ENCODE measurements at places on chromosomes 7 and 10.

GRCh38 chr7:87944547-87944946 is 10.5 kb downstream of the ADAM22 start:
- DNase-seq = no peak

DNA sequence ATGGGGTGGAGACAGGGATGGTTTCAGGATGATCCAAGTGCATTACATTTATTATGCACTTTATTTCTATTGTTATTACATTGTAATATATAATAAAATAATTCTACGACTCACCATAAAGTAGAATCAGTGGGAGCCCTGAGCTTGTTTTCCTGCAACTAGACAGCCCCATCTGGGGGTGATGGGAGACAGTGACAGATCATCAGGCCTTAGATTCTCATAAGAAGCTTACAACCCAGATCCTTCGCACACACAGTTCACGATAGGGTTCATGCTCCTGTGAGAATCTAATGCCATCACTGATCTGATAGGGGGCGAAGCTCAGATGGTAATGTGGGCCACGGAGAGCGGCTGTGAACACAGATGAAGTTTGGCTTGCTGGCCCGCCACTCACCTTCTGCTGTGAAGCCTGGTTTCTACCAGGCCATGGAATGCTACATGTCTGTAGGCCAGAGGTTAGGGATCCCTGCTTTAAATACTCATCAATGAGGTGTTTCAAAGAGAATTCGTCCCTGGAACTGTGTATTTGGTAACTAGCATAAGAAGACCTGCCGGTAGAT is 21.2 kb upstream of the PRKCQ start:
- no peak for DNase-seq

DNA sequence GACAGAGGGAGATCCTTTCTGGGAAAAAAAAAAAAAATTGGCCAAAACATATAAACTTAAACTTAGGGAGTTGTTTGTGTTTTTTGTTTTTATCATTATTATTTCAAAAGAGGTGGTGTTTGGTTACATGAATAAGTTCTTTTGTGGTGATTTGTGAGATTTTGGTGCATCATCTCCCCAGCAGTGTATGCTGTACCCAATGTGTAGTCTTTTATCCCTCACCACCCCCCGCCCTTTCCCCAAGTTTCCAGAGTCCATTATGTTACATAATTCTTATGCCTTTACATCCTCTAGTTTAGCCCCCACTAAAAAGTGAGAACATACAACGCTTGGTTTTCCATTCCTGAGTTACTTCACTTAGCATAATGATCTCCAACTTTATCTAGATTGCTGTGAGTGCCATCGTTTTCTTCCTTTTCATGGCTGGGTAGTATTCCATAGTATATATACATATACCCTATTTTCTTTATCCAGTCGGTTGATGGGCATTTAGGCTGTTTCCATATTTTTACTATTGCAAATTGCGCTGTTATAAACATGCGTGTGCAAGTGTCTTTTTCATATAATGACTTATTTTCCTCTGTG is 148.1 kb upstream of the ZNF92 start:
- no peak for DNase-seq

GRCh38 chr10:93591065-93591808 is 9.8 kb downstream of the RBP4 start:
- no peak for DNase-seq

DNA sequence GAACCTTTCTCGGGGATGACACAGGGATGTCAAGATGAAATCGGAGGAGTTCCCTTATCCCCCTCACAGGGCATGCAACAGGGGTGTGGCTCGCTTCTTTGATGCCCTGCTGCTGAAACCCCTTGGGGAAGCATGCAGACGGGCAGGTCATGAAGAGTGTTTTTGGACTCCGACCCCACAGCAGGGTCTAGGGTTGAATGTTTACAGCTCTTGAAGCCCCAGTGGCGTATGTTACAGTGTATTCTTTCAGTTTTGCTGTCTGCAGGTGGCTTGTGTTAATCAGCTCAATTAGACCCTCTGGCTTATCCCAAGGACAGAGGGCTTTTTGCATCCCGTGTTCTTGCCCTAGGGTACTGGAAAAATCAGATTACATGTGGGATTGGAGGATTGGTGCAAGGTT is 446.5 kb downstream of the LRMDA start:
- no peak for DNase-seq

- no peak for DNase-seq
These were observed 62.7 kb upstream of the VIPR2 start for GRCh38 chr7:159207393-159207792.

DNA sequence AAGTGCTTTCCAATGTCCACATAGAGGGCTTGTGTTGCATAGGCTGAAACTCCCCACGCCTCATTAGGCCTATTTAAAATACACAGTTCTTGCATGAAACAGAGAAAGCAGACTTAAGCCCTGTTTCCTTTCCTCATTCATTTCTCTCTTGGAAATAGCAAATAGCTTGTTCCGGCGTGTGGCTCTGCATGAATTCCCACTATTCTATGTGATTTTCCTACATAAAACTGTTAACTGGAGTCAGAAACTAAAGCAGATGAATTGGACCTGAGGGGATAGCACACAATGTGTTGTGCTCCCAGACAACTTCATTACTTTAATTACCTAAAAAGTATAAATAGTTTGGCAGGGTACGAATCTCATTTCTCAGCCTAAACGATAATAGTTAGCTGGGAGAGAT is 981.5 kb downstream of the SORCS1 start:
- DNase-seq = no peak

DNA sequence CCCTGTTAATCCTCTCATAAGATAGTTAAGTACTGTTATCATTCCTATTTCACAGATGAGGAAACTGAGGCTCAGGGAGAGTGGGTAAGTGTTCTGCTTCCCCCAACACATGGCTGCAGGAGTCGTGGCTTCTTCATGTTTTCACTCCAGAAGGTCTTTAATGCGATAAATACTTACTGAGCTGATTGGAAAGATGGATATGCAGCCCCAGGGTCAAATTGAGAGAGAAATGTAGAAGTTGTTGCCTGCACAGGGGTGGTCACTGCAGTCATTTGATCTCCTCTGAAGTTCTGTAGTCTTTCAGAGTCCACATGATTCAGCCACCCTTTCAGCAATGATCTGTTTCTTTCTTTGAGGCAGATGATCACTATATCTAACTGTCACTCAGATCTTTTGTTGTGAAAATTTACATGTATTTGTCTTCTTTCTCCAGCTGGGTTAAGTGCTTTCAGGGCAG is 29.3 kb downstream of the CRCP start:
- no peak for DNase-seq

DNA sequence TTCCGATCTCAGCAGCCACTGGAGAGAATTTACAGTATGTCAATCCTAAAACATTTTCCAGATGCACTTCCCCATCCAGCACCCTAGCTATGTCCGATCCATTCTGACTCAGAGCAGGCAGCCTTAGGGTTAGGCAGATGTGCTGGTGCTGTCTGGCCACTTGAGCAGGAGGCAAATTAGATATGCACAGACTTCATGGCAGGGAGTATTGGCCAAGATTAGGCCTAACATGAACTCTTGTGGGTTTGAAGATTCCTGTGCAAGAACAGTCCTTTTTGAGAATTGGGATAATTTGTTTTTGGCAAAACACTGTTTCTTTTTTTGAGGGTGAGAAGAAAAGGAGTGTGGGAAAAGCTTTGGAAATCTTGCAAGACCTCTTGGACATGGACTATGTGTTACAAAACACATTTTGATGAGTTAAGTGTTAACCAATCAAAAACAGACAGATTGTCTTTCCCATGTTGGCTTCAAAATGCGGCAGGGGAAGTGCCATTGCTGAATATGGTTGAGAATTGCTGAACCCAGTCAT is 218.6 kb upstream of the INHBA start:
- DNase-seq = no peak

- DNase-seq = no peak
These were observed 279.0 kb downstream of the TCERG1L start for GRCh38 chr10:131032329-131033165.

- no peak for DNase-seq
These were observed 4.0 kb upstream of the PANK1 start for GRCh38 chr10:89649051-89649450.

DNA sequence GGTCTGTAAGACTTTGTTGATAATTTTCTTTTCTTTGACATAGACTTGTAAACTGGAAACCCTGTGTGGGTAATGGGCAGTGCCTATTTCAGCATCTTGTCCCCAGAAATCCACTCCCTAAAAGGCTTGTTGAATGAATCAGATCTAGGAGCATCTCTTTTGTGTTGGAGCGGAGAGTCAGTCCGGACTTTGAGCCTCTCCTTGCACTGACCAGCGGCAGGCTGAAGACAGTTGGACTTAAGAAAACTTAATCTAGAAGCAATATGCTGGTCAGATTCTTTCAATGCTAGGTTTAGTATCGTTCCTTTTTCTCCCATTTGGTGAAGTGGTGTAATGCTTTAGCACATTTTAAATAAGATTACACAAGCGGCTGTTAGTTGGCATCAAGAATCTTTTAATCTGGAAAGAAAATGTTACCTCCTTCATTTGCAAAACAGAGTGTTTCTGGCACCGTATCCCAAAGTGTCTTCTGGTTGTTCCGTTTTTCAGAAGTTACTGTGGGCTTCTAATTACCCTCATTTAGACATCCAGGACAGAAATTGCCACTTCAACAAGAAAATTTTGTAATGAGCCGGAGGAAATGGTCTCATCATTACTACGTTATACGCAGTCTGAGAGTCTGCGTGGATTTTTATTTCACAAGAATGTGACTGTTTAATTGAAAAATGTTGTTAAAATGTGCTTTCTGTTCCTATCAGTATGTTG is 74.7 kb downstream of the CUX1 start:
- DNase-seq = no peak

- no peak for DNase-seq
These were observed 81.9 kb downstream of the CCDC3 start for GRCh38 chr10:12919574-12919973.

- DNase-seq = no peak
These were observed 452.6 kb downstream of the SUGCT start for GRCh38 chr7:40587419-40587818.

- peak; percentile 18 for DNase-seq
These were observed 29.5 kb downstream of the CTNNA3 start for GRCh38 chr10:67666416-67667034.

GRCh38 chr7:68070992-68071391 is 1074.4 kb downstream of the TYW1 start:
- DNase-seq = no peak

- no peak for DNase-seq
These were observed 82.6 kb downstream of the JMJD1C start for GRCh38 chr10:63383141-63383540.

GRCh38 chr10:129758207-129759021 is 205.7 kb downstream of the EBF3 start:
- no peak for DNase-seq

DNA sequence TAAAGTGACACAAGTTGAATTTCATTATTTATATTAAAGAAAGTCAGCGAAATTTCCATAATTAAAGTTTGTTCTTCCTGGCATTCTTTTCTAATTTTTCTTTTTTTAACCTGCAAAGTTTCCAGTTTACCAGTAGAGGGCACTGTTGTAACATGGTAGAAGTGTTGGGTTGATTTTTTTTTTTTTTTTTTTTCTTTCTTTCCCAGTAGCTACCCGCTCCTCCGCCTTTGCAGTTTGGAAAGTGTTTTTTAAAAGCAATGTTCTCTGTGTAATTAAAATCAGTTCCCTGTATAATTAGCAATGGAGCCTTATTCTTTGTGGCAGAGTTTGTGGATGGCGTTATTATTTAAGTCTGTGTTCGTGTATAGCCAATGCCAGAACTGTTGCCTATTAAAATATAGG is 53.7 kb downstream of the TAF3 start:
- DNase-seq = peak; percentile 43

DNA sequence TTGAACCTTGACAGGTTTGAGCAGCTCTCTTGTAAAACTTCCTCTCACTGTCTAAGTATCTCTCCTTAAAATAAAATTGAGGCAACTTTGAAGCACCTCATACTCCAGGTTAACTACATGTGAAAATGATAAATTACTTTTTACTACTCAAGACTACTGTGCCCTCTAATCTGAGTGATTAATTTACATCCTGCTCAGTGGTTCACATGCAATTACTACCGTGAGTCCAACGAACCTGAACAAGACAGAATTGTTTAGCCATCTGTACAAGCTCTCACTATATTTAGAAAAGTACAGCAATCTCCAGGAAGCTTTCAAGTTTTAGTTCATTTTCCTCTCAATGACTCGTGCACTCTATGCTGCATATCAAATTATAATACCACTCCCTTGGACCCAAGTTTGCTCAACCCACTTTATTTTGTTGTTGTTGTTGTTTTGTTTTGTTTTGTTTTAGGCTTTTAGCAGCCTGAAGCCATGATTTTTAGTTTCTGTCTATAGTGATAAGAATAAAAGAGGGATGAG is 21.2 kb downstream of the PDE1C start:
- DNase-seq = no peak

DNA sequence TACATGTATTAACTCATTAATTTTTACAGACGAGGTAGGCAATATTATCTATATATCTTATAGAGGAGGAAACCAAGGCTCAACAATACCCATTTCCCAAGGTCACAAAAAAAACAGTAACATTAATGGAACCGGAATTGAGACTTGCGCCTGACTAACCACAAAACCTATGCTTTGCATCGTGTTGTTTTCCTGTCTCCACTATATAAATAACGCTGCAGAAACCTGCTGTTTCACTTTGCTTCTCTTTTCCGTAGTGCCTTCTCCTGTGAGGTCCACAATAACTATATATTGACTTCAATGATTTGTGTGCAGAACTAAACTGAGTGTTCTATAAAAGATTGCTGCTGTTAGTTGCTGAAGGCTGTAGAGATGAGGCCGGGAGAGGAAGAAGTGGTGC is 97.7 kb upstream of the RPA3 start:
- no peak for DNase-seq

- no peak for DNase-seq
These were observed 69.0 kb upstream of the LRRC17 start for GRCh38 chr7:102843850-102844249.

DNA sequence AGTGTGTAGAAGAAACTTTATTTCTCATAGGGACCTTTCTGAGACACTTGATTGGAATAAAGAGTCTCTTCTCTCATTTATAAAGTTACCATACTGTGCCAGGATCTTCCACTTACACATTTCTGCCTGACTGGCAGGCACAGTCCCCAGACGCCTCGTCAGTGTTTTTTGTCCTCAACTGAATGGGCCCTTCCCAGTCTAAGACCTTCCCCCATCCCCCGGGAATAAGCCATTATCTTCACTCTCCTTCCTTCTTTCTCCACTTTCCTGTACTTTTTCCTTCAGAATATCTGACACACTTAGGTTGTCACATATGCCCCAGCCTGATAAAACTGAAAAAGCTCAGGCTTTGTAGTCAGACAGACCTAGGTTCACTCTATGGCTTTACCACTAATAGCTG is 35.3 kb upstream of the KCNIP2 start:
- DNase-seq = no peak

DNA sequence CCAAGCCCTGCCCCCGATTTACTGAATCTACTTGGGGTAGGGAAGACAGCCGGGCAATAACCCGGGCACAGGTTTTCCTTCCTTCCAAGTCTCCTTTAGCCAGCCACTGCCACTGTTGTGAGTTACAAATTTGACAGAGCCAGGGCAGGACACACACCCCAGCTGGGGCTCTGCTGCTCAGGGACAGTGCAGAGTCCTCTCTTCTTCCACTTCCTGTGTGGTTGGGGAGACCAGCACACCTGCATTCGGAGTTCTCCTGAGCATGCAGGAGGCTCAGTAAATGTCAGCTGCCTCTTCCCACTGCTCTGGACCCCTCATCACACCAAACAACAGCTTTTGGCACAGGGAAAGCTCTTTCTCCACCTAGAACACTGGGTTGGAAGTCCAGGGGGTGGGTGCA is 21.3 kb downstream of the CHST15 start:
- DNase-seq = no peak

Data from cardiac muscle cell (in vitro differentiated cells and primary cell).